ENCODE measurements at places on chromosomes 4 and X.

- no peak for DNase-seq
Observed at GRCh38 chr4:180203349-180203748, 2039.9 kb upstream of the TENM3 start.

DNA sequence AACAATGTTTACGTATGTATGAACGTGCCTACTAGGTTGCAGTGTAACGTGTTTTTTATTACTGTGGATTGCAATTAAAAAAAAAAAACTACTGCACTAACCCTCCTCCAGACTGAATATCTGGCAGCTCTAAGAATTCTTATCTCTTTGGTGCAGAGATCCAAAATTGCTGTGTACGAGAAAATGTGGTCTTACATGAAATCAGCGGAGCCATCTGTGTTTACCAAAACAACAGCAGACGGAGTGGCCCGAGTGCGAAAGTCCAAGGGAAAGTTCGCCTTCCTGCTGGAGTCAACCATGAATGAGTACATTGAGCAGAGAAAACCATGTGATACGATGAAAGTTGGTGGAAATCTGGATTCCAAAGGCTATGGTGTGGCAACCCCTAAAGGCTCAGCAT, 268.1 kb downstream of the THOC2 start:
- DNase-seq: no peak

DNA sequence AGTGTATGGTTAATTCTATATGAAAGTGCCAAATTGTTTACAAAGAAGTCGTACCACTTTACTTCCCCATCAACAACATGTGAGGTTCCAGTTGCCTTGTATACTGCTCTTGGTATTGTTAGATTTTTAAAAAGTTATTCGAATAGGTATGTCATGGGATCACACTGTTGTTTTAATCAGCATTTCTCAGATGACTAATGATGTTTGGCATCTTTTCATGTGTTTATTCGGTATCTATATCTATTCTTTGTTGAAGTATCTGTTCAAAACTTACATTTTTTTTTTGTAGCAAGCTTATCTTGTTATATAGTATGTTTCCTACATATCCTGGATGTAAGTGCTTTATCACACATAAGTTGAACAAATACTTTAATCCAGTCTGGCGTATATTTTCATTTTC, 99.4 kb upstream of the MAB21L2 start:
- no peak for DNase-seq

DNA sequence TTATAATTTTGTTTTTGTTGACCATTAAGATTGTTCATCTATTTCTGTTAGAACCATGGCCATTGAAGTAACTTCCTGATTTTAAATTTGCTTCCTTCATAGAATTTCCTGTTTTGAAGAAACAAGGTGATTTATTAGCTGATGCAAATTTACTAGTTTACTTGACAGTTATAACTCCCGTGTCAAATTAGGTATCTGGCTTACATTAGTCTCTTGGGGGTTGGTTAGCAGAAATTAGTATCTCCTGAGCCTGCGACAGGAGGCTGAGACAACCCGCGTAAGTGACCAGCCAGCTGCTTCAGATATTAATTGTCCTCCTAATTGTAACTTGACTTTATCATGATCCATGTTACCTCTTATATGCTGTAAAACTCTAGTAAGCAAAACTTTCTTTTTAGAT, 154.3 kb downstream of the CFAP299 start:
- DNase-seq: no peak
